ENCODE measurements at places on chromosomes 2 and 18.

DNA sequence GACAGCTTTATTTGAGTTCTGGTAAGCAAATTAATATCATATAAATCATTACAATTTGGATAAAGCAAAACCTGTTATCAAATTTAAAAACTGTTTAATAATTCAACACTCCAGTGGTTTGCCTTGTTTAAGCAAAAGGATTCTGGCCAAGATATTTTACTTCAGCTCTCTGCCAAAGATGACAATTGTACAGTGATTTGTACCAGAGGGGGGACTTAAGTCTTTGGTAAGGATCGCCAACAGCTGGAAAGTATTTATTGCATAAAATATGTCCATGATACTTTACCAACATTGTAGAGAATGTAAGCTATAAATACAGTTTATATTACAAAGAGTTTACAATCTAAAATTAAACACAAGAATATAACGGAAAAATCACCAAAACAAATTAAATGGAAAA lies 13.8 kb downstream of the PREPL start:
- no peak for DNase-seq

DNA sequence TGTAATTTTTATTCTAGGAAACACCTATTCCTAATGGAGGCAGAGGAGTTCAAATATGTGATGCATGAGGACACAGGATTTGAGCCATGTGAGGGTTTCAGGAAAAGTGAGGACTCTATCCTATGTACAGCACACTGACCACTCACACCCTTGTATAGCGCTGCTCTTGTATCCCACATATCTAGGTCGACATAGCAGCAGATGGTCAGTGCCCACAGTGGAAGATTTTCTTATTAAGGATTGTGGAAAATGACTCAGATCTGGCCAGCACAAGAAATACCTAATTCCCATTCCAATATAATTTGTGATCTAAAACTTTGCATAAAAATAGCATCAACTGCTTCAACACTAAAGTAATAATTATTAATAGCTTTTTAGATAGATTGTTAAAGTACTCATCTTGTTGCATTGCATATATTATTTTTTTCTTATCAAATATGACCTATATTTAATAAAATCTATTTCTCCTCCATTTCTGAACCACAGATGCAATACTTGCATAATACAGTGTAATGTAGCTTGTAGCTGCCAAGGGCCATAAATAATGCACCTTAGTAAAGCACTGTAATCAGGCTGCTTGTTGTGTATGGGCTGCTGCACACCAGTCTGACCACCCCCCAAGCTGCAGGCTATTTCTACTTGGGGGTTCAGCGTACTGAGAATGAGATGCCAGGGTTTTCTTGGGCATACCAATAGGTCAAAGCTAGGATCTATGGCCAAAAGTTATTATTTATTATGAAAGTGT lies 442.2 kb upstream of the CWC22 start:
- DNase-seq = no peak

DNA sequence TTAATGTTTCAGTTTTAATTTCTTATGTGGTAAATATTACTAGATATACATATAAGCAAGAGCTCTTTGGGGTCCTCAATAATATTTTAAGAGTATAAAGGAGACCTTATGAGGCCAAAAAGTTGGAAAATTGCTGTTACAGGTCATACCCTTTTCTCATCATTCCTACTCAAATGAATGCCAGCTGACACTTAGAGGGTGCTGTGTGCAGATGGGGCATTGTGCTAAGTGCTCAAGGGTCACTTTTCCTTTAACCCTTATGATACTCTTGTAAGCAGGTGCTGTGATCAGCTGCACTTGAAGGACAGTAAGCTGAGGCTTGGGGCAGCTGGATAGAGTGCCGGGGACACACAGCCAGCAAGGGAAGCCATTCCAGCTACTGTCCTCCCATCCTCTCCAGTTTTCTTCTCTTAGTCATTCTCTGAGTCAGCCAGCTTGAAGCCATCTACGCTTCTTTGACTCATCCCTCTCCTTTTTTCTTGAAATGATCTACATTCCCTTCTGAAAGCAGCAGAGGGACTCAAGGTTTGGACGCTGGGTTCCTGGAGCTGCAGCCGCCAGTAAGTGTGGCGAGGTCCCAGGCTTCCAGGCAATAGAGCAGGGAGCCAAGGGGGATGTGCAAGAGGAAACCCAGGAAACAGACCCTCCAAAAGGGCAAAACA lies 42.0 kb upstream of the CREB1 start:
- DNase-seq = no peak

DNA sequence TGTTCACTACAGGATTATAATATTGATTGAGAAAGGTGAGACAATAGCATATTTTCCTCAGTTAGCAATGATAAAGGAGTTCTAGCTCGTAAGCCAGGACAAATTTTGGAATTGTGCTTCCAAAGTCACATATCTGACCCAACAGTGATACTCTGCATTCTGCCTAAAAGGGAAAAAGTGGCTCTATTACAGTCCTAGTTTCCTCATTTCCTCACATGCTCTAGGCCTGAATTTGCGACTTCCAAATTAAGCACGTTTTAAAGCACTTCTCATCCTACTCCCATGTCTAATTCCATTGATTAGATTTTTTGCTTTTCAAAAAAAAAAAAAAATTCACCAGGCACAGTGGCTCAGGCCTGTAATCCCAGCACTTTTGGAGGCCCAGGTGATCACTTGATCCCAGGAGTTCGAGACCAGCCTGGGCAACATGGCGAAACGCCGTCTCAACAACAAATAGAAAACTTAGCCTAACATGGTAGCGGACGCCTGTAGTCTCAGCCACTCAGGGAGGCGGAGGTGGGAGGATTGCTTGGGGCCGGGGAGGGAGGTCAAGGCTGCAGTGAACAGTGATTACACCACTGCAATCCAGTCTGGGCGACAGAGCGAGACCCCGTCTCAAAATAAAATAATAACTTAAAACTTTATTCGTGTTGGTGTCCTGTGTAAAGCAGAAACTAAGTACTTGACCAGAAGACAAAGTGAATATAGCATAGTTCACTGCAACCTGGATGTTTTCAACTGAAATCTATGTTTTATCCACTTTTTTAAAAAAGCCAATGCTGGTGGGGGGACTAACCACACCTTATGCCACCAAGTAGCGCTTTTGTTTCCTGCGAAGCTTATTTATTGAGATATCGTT lies 1.5 kb downstream of the ESCO1 start:
- DNase-seq = no peak

GRCh38 chr2:211903961-211904360 lies 634.6 kb downstream of the ERBB4 start:
- no peak for DNase-seq

- no peak for DNase-seq
Observed at GRCh38 chr2:467892-468647, 180.2 kb upstream of the ALKAL2 start.
